Uterus (tissue), 4 donors: ENCODE measurements at places on chromosomes 5 and 9. TPM values are rescaled to one million over a fixed set of nuclear protein-coding genes. Genes with fewer than 3 reads are reported as not detected.
A peak's percentile ranks its signal among the peaks of the same experiment; 100 is the strongest.

DNA sequence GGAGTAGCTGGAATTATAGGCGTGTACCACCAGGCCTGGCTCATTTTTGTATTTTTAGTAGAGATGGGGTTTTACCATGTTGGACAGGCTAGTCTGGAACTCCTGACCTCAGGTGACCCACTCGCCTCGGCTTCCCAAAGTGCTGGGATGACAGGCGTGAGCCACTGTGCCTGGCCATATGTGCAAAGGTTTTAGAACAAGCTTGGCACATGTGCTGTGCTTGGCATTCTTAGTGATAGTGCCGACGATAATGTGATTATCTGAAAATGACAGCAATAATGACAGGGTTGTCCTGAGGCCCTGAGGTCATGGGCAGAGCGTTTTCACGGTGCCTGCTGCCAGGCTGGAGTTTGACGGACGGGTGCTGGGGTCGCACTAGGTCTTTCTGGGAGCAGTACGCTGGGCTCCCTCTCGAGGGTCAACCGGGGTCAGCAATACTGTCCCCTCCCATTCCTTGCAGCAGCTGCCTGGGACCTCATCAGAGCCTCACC is 42.6 kb downstream of the HMCN2 start:
- no peak for DNase-seq

The MARCHF6 gene
- total RNA-seq = 133 TPM

GRCh38 chr5:173623789-173624188 is 7.3 kb upstream of the BOD1 start:
- no peak for DNase-seq

The SLC1A1 gene
- total RNA-seq = 19.2 TPM

DNA sequence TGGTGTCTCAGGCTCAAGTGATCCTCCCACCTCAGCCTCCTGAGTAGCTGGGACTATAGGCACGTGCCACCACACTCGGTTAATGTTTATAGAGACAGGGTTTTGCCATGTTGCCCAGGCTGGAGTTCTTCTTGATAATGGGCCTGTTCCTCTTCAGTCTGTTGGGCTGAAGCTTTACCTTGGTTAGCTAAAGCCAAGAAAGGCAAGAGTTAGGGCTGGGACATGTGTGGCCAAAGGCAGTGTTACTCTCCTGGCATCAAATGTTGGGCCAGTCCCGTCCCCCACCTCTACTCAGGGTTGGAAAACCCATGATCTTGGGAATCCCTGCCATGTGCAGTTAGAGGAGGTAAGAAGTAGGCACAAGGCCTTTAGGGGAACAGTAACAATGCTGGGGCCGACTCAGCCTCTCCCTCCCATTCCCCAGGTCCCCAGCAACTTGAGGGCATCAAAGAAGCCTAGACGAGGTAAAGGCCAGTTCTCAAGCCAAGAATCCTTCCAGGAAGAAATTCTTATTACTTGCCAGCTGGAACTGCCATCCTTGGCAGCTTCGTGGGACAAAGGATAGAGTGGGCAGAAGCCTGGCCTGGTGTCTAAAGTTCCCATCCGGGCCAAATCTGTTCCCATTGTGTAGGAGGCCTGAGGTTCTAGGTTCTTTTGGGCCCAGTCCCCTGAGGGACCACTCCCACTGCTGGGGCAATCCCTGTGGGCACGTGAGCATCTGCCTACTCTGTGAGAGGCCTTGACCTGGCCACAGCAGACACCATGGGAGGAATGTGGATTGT is 4.5 kb downstream of the EGR1 start:
- peak; percentile 41 for DNase-seq

DNA sequence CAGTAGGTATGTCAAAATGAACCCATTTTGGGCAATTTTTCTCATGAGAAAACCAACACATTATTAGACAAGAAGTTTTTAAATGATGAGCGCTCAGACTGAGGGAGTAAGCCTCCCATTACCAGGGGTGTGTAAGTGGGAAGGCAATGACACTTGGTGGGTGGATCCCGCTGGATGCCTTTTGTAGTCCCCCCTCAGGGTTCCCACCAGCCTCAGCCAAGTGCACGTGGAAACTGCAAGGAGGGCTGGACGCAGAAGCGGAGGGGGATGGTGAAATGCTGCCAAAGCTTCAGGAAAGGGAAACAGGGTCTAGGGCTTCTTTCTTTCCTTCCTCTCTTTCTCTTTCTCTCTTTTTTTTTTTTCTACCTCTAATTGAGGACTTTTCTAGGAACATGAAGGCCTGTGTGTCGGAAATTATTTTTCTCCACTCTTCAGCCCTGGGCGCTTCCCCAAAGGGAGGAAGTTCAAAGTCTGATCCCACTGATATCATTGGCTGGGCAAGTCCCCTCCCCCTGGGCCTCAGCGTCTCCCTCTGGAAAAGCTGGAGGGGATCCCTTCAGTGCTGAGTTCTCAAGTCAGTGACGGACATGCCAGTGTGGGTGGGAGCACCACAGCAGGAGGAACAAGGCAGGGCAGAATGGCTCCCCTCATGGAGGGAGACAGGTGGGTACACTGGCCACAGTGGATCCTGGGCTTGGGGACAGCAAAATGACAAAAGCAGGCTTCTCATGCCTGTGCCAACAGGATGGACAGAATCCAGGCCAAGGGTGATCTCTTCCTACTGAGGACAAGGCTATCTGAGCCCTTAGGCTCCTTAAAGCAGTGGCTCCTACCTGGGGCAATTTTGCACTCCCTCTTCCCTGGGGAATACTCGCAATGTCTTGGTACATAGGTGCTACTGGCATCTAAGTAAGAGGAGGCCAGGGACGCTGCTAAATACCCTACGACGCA is 23.9 kb upstream of the SLC25A51 start:
- no peak for DNase-seq

DNA sequence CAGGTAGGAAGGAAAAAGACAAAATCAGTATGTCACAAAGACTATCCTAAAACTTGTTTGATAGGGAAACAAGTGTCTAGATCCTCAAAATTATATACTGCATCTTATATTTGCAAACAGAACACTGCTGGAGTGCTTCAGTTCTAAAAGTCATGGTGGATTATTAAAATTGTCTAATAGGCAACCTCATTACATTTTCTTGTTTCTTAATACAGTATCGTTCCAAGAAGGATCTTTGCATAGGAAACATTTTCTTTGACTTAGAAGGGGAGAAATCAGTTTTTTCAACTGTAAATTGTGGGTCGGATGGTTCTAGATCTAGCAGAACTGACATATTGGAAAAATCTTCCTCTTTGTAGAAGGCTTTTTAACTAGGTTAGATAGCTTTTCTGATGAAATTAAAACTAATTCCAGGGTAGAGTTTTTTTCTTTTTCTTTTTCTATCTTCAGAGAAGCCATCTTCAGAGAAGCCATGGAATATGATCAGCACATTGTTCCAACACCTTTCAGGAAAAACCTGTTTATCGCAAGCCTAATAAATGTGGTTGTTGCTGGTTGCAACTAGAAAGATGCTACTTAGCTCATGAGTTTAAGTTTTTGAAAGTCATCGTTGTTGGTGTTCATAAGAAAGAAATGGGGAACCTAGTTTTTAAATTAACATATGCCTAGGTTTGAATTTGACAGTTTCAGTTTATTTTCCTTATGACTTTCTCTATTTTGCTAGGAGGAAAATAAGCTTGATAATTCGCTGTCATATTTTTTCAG is 7.4 kb downstream of the CPEB4 start:
- DNase-seq = no peak

DNA sequence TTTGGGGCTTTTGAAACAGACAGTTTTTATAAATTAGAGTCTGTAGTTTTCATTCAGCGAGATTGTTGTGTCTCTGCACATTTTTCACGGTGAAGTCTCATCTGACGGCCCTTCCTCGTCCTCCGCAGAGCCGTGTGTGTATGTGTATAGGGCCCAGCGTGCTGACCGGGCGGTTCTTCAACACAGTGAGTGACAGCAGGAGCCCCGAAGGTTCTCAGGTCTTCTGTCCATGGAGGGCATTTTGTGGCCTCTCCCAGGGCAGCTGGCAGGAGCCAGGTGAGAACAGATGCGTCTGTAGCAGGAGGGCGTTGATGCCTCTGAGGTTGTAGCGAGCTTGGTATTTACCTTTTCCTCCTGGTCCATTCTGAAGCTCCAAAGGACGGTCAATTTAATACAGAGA is 116.0 kb upstream of the LPCAT1 start:
- no peak for DNase-seq

DNA sequence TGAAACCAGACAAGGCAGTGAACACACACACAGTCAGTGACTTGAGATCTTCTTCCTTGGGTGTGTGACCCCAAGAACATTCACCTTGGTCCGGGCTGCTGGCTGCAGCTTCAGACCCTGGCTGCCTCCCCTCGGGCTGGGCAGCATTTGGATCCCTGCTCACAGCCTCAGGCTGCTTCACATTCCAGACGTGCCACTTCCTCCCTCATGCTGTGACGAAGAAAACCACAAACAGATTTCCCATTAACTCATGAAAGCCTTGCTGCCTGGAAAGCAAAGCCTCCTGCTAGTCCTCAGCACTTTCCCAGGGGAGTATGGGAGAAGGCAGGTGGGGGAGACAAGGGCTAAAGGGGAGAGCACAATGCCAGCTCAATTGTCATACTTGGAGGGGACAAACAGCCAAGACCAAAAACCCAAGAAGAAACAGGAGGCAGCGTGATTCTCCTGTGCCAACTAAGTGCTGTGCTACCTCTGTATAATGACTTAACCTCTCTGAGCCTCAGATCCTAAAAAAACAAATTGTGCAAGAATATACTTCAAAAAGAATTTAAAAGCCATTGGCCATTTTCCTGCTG is 594.6 kb upstream of the BRINP1 start:
- DNase-seq = no peak

DNA sequence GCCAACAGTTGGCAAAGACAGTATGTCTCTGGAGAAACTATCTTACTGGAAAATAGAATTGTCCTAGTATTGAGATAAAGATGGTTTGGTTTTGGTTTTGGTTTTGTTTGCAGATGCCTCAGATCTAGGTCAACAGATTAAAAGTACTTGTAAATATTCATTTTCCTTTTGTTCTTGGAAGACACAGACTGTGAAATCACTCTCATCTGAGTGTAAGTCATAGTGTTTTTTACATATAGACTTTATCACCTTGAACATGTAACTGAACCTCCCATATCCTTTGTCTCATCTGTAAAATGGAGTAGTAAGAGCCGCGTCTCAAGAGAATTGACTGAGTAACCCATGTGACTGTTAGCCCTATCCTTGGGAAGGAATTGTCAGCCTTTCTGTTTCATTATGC is 34.3 kb downstream of the MAP3K1 start:
- DNase-seq = no peak

- DNase-seq = no peak
These were observed 23.1 kb downstream of the FSTL4 start for GRCh38 chr5:133589286-133589685.

DNA sequence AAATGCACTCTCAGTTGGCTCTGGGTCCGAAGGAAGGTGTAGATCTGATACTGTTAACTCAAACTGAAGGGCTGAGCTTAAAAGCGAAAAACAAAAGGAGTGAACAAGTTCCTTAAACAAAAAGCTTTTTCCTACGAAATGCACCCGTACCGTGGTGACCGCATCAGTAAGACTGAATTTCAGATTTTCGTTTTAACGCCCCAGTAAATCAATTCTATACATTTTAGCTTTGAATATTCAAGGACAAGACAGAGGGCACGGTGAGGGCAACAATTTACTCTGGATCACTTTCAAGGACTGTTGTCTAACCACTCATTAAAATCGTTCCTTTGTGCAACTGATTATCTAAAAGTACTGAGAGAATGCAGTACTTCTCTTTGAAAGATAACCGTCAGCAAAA is 1.9 kb downstream of the HOMER1 start:
- DNase-seq = no peak

DNA sequence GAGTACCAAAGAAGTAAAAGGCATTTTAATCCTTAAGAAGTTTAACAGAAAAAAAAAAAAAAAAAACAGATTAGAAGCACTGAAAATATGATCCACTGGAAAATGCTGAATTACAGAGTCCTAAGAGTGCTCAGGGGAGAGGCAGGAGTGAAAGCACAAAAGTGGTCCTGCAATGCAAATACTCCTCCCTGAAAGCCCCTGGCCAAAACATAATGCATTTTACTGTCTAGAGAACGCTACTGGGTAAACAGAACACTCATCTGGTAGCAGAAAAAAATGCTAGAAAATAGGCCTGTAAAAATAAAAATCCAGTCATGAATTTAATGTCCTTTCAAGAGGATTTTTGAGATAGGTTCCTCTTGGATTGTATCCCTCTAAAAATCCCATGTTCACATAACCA is 81.9 kb downstream of the ADAMTS12 start:
- no peak for DNase-seq

The AP3B1 gene
- total RNA-seq = 15.9 TPM

DNA sequence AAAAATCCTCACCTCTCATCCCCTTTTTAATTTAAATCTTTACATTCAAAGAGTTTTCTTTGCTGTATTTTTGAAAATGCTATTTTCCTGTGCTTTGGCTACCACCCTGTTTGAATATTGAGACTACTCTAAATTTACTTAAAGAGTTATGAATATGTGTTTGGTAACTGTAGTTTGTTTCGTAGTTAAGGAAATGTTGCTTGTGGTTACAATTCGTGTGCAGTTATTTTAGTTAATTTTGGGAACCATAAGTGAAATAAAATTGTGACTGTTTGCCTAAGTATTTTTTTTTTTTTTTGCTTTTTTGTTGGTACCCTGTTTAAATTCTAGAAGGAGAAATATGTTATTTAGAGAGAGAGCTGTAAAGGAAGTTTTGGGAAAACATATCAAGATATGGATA is 78.7 kb downstream of the XRCC4 start:
- no peak for DNase-seq

GRCh38 chr5:141431286-141431685 is 979 bp downstream of the PCDHGA12 start:
- DNase-seq = no peak

GRCh38 chr9:1708219-1708618 is 306.9 kb upstream of the SMARCA2 start:
- DNase-seq = no peak

The ORM2 gene
- not detected for total RNA-seq

DNA sequence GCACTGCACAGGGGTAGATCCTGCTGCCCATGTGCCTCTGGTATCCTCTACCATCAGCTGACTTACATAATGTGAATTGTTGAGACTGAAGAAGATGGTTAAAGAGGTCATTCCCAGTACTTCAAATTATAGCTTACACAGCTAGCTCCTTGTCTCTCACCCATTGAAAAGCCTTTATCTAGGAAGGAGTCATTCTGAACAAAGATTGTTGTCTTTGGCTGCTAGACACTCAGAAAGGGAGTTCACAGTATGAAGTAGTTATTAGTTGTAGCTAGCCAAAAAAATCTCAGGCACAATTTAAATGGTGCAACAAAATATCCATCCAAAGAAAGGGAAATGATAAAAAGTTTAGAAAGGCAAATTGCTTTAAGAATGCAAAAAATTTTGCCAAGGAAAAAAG is 102.0 kb upstream of the NREP start:
- no peak for DNase-seq
